Central memory CD8-positive, alpha-beta T cell (primary cell): ENCODE measurements at places on chromosomes 4 and X.

DNA sequence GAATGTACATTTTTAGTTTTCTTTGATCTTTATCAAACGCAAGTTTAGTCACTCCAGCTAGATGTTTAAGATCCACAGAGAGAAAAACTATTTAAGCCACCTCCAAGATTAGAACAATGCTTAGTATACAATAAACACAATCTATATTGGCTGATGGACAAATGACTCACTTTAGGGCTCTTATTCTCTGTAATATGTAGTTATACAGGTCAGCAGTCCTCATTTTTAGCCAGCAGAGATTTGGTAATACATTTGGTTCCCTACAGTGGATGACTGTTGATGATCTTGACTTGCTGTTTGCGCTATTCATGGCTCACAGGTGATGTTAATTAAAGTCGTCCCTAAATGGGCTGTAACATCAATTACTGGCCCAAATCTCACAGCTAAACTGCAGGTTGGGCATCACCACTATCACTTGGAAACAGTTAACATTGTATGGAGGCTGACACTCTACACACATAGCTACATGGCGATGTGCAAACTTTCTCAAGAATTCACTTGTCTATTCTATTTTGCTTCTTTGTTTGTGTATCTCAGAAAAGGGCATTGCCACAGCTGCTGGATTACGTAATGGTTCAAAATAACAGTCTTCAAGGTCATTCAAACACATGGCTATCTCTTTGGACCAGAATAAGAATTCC lies 11.8 kb upstream of the DTHD1 start:
- no peak for DNase-seq

GRCh38 chr4:99945718-99946355 lies 581 bp downstream of the DNAJB14 start:
- DNase-seq: no peak

GRCh38 chrX:97847885-97848679 lies 964.4 kb downstream of the RPA4 start:
- no peak for DNase-seq

GRCh38 chr4:89284828-89285227 lies 22.8 kb downstream of the GPRIN3 start:
- no peak for DNase-seq

GRCh38 chr4:179536694-179537093 lies 2094.5 kb upstream of the AGA start:
- DNase-seq: no peak
